ENCODE measurements at places on chromosomes 7 and 10. TPM values are rescaled to one million over a fixed set of nuclear protein-coding genes. Genes with fewer than 3 reads are reported as not detected.

CDC14C gene
- polyA plus RNA-seq, result 0.11 TPM

PRSS37 gene
- polyA plus RNA-seq, result 0.68 TPM

PNLIPRP3 gene
- not detected for polyA plus RNA-seq

SYT15 gene
- polyA plus RNA-seq, result 5.0 TPM

TBC1D12 gene
- polyA plus RNA-seq, result 16.9 TPM

NDUFA5 gene
- polyA plus RNA-seq, result 204 TPM

TDRD1 gene
- polyA plus RNA-seq, result 0.03 TPM

NME8 gene
- polyA plus RNA-seq, result 0.20 TPM

TMEM236 gene
- polyA plus RNA-seq, result 0.29 TPM

FAM221A gene
- 12.8 TPM for polyA plus RNA-seq

LEP gene
- polyA plus RNA-seq, result 0.20 TPM

OLAH gene
- 0.65 TPM for polyA plus RNA-seq

DNA sequence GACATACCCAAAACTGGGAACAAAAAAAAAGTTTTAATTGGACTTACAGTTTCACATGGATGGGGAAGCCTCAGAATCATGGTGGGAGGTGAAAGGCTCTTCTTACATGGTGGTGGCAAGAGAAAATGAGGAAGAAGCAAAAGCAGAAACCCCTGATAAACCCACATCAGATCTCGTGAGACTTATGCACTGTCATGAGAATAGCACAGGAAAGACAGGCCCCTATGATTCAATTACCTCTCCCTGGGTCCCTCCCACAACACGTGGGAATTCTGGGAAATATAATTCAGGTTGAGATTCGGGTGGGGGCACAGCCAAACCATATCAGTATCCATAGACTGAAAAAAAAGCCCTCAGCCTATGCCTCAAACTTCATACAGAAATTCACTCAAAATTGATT, 647.2 kb downstream of the GRID1 start:
- no peak for DNase-seq

GRCh38 chr7:5388273-5388901, 35.2 kb downstream of the TNRC18 start:
- DNase-seq, result no peak

GRCh38 chr7:47887016-47887640, 61.1 kb downstream of the PKD1L1 start:
- no peak for DNase-seq

DNA sequence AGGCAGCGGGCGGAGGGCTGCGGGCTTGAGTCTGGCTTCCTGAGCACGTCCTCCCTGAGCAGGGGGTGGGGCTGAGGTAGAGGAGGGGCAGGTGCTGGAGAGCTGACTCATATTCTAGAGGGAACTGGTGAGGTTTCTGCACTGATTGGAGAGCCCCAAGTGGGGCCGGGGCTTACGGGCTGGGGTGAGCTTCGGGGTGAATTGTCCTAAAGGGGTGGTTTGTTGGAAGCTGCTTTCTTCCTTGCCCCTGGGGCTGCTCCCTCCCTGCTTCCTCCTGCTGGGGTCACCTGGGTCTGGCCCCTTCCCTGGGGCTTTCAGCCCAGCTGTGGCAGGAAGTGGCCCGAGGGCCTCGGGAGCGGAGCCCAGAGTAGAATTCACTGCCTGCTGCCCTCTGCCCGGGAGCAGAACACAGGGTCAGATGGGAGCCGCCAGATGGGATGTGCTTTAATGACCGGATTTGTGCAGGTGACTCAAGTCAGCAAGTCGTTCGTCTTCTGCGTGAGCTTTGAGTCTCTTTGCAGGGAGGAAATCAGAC, 48.6 kb downstream of the FAM20C start:
- no peak for DNase-seq

- DNase-seq, result no peak
Observed at GRCh38 chr10:104317269-104317710, 21.0 kb downstream of the ITPRIP start.

DNA sequence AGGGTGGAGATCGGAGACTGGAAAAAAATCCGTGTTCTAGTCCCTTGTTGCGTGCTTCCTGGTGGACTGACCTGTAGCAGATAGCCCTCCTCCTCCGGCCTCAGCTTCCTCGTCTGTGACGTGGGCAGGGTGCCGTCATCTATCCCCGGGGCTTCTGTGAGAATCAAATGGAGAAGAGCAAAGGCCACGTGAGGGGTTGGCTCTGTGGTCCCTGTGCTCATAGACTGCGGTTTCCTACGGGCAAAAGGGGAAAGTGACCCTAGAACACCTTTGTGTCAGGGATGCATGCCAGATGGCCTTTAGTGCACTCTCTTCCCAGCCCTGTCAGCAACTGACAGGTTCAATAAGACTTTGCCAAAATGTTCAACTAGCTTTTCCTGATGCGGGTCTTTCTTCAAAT, 33.7 kb downstream of the GRK5 start:
- DNase-seq, result no peak

DNA sequence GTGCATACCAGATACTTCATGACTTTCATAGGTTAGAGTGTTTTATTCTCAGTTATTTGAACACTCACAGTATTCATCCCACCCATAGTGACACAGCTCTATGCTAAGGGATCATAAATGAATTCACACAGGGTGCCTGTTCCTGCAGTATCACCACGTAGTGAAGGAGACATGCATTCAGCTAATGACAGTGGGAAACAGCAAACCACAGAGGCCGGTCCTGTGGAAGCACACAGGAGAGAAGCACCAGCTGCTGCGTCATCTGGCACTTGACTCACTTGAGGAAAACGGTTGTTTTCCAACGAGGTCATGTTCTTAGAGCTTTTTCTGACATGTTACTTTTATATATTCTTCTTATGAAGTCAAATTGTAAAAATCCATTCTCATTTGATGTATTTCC, 73.0 kb downstream of the UBE3C start:
- DNase-seq, result no peak

DNA sequence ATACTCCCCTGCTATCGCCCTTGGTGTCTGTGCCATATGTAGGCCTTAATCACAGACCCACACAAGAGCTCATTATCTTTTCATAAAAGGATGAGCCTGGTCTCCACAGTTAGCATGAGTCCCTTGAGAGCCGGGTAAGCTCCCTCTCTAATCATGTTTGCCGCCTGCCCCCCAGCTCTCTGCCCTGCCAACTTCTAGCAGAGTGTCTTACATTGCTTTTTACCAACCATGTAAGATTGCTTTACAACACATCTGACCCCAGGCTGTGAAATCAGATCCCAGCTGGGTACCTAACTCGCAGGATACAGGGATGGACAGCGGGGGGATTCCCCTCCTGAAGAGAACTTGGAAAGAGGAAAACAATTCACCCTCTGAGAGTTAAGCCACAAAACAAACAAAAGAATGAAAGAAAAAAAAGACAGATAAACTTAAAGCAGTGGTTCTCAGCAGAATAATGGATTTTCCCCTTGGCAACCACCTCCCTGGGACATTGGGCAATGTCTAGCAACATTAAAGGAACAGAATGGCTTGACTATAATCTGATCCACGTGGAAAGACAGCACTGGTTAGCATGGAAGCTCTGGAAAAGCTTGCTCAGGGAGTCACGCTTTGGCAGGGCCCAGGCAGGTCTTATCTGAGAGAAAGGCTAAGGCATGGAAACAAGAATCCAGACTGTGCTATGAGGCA, 39.4 kb upstream of the ATOH7 start:
- no peak for DNase-seq

GRCh38 chr10:61628875-61629513, 33.7 kb upstream of the CABCOCO1 start:
- peak; percentile 60 for DNase-seq

GRCh38 chr7:103592844-103593243, 146.8 kb upstream of the SLC26A5 start:
- no peak for DNase-seq

- no peak for DNase-seq
Observed at GRCh38 chr10:93762979-93763391, 5.2 kb downstream of the LGI1 start.

DNA sequence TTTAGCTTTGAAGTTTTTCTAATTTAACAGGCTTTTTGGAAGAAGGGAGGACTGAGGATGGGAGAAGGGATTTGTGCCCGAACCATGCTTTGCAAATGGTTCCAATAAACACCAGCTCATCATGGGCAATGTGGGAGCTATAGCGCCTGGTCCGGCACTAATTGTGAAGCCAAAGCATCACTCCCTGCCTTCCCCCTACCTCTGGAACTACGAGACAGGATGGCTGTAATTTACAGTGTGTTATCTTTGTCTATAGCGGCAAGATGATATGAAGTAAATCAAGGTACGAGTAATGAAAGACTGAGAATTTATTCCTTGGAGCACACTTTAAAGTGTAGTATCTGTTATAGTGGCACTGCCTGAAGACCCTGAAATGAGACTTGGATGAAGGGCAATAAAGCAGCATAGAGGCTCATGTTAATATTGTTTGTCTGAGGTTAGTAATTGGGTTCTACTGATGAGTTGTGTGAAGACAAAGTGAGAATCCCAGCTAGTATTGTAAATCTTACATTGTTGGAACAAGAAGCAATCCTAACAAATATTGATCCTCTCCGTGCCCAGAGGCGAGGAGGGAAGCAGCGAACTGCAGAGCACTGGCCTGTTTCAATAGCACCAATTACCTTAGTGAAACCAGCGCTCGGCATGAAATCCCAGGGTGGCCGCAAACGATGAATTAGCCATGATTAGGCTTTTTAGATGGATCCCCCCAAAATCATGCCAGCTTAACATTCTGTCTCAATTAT, 507.1 kb downstream of the LRMDA start:
- DNase-seq, result no peak

DNA sequence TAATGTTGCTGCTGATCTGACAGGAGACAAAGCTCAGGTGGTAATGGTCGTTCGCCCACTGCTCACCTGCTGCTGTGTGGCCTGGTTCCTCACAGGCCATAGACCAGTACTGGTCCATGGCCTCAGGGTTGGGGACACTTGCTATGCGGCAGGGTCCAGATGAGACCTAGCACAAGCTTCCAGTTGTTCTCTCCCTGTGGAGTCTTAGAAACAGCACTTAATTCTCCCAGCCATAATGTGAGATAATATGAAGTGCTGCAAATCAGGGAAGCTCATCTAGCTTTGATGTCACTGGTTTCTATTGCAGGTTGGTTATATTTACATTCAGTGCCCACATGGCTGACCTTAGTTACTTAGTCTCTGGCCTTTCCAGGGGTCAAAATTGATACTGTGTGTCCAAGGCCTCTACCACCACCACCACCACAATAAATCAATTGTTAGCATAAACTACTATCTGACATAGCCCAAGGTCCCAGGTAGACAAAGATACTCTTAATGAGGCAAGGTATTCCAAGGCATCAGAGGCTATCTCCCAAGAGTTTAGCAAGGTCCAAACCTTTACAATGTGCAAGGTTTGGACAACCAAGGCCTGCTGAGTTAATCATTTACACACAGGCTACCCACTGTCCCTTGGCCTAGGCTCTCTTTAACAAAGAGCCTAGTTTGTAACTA, 11.0 kb downstream of the AGBL3 start:
- no peak for DNase-seq

DNA sequence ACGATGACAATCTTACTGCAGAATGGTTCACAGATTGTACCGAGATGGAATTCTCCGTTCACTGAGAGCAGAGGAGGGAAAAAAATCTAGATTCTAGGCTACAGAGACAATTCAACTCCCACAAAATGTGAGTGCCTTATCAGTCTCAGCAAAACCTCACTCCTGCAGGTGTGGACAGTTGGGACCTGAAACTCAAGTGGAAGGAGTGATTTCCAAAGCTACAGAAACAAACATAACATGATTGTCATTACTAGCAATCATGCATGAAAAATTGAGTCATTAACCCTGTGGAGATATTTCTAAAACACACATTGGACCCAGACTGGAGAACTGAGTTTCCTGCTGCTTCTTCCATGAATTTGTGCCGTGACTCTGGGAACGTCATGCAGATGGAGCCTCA, 70.3 kb downstream of the CALML3 start:
- no peak for DNase-seq

DNA sequence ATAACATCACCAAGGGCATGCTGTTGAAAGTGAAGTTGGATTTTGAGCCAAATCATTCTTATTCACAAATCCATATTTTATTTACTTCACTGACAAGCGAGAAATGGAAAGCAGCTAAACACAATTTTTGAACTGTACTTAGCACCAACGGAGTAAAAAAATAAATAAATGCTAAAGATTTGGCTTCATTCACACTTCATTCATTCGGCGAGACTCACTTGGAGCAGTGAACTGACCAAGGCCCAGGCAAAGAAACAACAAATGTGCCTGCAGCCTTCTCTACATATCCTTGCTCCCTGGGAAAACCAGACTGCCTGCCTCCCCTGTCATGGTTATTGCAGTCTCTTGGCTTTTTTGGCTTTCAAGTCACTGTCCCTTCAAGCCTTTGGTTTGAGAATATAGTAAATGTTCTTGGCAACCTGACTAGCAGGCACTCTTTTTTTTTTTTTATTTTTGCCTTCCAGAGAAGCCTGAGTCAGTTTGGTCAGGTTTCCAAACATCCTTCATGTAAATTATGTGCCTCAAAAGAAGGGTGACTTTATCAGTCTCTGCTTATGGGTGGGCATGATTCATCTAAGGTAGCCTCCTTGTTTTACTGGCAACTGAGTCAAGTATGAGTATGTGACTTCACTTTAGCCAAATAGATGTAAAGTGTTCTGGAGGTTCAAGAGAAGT, 177.6 kb upstream of the MEOX2 start:
- DNase-seq, result no peak

DNA sequence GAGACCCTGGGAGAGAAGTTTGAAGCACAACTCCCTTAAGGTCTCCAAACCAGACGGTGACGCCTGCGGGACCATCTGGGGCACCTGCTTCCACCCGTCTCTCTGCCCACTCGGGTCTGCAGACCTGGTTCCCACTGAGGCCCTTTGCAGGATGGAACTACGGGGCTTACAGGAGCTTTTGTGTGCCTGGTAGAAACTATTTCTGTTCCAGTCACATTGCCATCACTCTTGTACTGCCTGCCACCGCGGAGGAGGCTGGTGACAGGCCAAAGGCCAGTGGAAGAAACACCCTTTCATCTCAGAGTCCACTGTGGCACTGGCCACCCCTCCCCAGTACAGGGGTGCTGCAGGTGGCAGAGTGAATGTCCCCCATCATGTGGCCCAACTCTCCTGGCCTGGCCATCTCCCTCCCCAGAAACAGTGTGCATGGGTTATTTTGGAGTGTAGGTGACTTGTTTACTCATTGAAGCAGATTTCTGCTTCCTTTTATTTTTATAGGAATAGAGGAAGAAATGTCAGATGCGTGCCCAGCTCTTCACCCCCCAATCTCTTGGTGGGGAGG, 10.8 kb downstream of the SERPINE1 start:
- no peak for DNase-seq

DNA sequence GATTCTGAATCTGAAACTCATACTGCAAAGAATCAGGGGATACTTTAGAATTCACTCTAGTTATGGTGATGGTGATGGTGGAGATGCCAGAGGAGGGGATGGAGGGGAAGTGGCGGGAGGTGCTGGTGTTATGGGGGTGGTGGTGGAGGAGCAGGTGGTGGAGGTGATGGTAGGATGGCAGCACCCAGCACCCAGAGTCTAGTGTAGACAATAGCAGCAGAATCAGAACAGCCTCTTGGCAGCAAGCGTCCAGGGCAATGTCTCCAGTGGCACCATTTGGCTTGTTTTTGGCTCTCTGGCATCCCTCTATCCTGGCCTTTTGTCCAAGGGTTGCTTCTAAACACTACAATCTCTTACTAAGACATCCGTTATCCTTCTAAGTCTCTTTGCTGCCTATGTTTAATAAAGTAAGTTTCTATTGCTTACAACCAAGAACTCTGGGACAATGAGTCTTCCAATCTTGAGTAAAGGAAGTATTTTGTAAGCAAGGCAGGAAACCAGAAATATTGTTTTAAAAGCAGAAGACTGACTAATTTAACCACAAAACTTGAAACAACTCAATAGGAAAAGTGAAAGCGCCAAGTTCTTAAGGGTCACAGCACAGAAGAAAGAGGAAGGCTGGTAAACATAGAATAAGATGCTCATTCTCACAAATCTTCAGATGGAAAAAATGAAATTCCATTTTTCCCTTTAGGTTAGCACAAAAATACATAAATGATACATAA, 42.4 kb upstream of the GDF10 start:
- DNase-seq, result no peak
